Activated T-helper 2 cell treated with anti-CD3 and anti-CD28 coated beads, Interferon-gamma antibody, Interleukin-2, Interleukin-4, amounts not matched to agents 10 μg/mL and 5 μg/mL and 100 μg/mL, durations not matched to agents 14 hours and 24 hours and 36 hours (primary cell): ENCODE measurements at places on chromosomes 16 and 17.

GRCh38 chr16:50668368-50669008 is 12.6 kb downstream of the SNX20 start:
- DNase-seq: no peak

- no peak for DNase-seq
These were observed 24.4 kb downstream of the NAA60 start for GRCh38 chr16:3467921-3468320.

DNA sequence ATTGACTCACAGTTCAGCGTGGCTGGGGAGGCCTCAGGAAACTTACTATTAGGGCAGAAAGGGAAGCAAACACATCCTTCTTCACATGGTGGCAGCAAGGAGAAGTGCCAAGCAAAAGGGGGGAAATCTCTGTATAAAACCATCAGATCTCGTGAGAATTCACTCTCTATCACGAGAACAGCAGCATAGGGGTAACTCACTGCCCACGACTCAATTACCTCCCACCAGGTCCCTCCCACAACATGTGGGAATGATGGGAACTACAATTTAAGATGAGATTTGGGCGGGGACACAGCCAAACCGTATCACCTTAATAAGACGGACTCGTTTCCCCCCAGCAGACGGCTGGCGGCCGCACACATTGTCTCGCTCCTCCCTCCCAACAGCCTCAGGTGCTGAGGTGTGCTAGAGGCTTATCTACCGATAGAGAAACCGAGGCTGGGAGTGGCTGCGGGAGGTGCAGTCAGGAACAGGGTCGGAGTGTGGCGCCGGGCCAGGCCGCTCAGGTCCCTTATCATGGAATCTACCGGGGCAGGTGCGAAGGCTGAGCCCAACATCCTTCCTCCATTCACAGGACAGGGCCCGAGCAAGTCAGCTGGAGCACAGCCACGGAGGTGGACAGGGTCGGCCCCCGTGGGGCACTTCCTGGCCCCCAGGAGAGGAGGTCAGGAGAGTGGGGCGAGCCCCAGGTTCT is 4.9 kb upstream of the ZG16B start:
- no peak for DNase-seq

DNA sequence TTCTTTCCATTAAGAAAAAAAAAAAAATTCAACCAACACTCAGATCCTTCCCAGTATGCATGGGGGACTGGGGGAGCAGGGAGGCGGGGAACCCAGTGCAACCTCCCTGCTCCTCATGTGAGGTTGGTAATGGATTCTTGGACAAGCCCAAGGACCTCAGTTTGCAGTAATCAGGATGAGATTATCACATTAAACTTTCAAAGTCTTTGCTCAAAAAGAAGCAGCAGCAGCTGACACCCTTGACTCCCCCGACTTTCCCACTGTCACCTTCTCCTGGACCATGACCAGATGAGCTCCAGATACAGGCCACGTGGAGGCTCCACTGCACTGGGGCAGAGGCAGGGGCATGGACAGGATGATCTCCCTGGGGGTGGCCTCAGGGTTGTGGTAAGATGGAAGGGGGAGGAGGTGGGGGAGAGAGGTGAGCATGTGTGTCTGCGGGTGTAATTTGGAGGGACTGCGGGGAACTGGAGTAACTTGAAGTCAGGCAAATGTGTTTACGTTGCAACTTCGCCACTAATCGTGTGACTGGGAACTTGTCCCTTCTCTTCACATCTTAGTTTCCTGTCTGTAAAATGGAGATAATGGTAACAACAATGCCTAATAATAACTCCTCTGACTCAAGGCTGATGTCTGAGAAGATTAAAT is 19.8 kb downstream of the ZNF385C start:
- no peak for DNase-seq
